ENCODE measurements at places on chromosomes 7 and 10.

GRCh38 chr10:99393036-99393435 lies 37.4 kb downstream of the GOT1 start:
- no peak for DNase-seq

- DNase-seq, result no peak
Measured at GRCh38 chr10:37703833-37704382, 153.5 kb downstream of the ZNF248 start.

GRCh38 chr10:30357806-30358205 lies 8.7 kb upstream of the MTPAP start:
- DNase-seq, result no peak

- no peak for DNase-seq
Measured at GRCh38 chr7:71661671-71662224, 529.8 kb downstream of the GALNT17 start.

DNA sequence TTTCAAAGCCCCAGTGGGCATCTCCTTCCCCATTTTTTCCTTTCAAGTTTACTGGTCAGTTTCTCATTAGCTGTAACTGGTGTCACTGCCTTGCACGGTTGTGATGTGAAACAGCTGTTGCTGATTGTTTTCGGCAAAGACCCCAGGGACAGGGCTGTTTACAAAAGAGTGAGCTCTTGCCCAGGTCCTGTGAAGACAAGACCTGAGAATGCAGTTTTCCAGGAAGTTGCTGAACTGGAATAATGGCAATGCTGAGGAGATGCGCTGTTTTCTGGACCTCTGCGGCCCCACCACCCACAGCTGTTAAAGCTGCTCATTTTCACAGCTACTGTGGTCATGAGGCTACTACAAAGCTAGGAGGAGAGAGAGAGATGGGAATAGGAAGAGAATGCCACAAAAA lies 116.6 kb upstream of the RSU1 start:
- DNase-seq, result no peak

GRCh38 chr7:101567230-101567629 lies 61.9 kb downstream of the MYL10 start:
- no peak for DNase-seq

GRCh38 chr10:132836832-132837540 lies 51.0 kb upstream of the NKX6-2 start:
- peak; percentile 71 for DNase-seq

GRCh38 chr10:60155943-60156683 lies 233.6 kb downstream of the ANK3 start:
- DNase-seq, result no peak

DNA sequence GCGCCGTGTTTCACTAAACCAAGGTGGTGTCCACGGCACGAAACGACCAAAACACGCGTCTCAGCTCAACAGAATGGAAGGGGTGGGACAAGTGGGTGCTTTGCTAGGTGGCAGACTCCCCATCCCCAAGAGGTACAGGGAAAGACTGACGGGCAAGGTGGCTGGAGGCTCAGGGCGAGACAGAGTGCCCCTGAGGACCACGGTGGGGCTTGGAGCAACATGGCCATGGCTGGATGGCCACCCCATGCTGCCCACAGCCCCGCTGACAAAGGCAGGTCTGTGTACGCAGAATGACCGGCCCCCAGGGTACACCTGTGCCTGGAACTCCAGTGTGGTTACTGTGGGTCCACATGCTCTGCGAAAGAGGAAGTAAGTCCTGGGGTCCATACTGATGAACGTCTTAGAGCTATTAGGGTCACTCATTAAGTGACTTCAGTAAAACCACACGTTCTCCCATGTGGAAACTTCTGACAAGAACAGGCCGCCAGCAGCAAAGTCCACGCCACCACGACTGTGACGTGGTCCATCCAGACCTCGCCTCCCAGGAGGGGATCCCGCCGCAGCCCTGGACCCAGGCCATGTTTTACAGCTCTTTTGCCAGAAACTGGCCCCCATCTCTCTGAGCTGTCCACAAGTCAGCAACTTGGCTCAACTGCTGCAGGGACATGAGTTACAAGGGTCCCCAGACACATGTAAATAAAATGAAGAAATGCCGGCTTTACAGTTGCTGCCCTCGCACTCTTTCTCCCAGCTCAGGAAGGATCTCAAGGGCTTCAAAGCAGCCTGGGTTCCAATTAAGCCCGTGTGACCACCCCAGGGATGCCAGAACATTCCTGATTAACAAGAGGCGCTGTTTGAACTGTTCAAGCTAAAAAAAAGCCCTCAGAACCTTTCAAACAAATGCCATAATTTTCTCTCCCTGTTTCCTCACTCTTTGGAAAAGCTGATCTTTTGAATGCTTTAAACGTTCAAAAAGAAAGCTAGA lies 66.8 kb downstream of the MAD1L1 start:
- DNase-seq, result no peak

GRCh38 chr10:6108631-6109443 lies 20.0 kb downstream of the RBM17 start:
- peak; percentile 26 for DNase-seq
